ENCODE measurements at places on chromosomes 7 and 10.

GRCh38 chr10:69483963-69484362, 32.7 kb downstream of the TSPAN15 start:
- DNase-seq, result no peak

DNA sequence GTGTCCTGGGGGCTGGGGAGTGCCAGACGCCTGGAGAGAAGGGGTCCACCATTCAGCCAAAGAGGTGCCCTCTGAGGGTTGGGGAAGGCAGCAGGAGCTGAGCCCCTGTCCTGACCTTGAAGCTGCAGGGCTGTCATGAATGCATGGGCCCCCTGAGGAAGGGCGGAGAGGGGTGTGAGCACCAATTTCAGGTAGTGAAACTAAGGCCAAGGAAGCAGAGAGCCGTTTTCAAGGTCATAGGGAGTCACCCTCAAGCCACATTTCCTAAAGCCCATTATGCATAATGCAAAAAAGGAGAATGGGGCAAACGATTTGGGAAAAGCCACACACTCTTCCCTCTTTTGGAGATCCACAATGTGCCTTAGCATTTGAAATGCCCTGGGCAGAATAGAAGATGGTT, 37.2 kb downstream of the FIGNL1 start:
- DNase-seq, result no peak

DNA sequence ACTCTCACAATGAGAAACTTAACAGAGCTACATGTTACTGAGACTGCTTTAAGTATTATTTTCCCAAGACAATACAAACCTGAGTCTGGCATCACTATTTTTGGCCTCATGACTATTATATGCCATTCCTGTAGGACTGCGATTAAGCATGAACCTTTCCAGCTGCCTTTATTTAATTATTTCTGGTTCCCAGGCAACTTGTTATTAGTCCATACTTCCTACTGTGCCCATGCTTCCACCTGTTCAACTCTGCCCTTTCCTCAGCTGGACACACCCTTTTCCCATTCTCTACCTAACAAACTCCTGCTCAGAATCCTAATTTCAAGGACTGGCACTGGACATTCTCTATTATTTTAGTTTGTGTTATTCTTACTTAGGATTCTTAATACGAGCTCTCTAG, 8.1 kb upstream of the CROT start:
- DNase-seq, result no peak

- DNase-seq, result peak; percentile 24
Measured at GRCh38 chr10:73379064-73379748, 20.5 kb upstream of the CFAP70 start.

- DNase-seq, result no peak
Measured at GRCh38 chr7:137258552-137258951, 85.0 kb downstream of the PTN start.

DNA sequence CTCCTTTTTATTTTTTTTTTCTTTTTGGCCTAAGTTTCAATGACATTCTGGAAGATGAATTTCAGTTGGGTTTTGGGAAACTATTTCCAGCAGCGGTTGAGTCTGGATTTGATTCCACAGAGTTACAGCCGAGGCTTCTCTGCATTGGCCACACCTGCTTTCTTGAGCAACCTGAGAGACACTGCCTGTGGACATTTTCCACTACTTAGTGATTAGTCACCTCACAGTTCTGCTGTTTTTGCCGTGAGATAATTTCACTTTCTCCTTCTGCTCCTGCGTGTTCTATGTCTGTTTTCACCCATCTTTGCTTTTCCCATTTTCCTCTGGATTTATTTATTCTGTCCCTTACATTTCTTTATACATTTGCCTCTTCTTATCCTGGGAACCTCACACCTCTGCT, 243.0 kb downstream of the BICC1 start:
- peak; percentile 9 for DNase-seq

GRCh38 chr7:137996386-137996851, 5.5 kb downstream of the CREB3L2 start:
- DNase-seq, result no peak

DNA sequence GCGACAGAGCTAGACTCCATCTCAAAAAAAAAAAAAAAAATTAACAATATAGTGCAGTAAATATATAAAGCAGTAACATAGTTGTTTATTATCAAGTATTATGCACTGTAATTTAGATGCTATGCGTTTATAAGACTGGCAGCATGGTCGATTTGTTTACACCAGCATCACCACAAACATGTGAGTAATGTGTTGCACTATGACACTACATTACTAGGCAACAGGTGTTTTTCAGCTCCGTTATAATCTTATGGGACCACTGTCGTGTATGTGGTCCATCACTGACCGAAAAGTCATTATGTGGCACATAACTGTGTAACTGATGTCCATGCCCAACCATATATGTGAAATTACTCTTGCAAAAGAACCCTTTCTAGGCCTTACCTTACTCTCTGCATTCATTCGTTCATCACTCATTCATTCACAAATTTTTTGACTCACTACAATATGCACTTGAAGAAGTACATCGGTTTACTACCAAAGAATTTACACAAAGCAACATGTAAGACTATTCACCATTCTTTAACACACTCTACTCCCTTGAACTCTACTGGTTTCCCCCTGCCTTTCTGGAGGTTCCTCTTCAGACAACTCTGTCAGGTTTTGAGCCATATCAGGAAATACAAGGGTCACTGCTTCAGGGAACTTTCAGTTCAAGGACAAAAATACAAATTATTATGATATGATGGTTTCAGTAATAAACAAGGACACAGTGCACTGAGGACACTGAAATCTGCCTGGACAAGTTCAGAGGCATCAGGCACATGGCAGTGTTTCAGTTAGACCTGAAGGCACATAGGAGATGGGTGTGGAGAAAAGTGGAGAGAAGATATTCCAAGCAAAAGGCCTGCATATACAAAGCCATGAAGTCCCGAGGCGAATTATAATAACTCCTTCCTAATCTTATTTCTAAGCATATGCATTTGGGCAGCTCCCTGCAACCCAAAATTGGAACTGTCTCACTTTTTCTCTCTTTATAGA, 17.4 kb downstream of the ITGB1 start:
- peak; percentile 17 for DNase-seq

DNA sequence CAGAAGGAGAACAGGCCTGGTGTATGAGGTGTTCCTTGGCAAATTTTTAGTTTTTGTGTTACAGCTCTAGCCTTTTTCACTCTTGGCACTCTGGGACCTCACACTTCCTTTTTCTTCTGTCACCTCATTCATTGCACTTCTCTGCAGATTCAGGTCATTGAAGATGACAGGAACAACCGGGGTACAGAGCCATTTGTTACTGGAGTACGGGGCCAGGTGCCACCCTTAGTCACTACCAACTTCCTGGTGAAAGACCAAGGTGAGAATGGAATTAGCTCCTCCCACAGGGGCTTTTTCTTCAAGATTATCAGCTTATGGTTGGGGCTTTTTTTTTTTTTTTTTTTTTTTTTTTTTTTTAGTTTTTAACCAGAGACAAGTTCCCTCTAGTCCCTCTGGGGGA, 18.5 kb upstream of the CHCHD1 start:
- DNase-seq, result no peak

- no peak for DNase-seq
Measured at GRCh38 chr7:78939669-78940068, 513.8 kb downstream of the MAGI2 start.

DNA sequence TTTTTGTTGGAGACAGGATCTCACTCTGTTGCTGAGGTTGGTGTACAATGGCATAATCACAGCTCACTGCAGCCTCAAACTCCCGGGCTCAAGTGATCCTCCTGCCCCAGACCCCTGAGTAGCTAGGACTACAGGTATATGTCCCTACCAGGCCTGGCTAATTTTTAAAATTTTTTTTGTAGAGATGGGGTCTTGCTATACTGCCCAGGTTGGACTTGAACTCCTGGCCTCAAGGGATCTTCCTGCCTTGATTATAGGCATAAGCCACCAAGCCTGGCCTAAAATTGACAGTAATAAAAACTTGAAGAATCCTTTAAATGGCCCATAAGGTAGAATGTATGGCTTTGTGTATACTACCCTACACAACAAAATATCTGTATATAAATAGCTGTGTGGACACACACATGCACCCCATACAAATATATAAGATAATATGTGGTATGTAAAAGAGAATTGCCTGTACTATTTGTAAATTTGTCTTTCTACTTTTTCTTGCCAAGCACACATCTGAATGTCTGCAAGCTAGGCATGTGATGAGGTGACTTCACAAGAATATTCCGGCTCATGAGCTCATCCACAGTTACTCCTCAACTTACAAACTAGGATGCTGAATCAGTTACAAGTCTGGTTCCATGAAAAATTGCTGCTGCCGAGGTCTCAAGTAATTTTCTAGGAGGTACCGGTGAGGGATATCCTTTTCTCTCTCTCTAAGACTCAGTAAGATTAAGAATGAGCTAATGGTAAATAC, 26.6 kb downstream of the POLR3A start:
- no peak for DNase-seq

DNA sequence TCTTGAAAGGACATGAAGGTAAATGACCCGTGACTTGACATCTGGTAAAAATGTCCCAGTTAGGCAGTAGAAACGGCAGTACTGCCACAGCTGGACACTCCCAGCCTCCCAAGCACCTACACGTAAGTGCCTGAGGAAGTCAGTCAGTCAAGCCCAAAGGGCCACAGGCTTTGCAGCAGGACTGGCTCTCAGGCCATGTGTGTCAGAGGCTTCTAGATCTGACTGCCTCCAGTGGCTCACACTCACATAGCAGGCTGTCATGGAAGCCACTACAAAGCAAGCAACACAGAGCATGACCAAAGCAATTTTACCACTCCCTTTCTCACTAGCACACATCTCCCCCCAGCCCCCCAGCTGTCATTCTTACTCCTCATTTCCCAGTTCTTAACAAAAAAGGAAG, 17.8 kb upstream of the CCNJ start:
- DNase-seq, result peak; percentile 22

GRCh38 chr7:70678621-70679251, 453.2 kb upstream of the GALNT17 start:
- DNase-seq, result no peak

DNA sequence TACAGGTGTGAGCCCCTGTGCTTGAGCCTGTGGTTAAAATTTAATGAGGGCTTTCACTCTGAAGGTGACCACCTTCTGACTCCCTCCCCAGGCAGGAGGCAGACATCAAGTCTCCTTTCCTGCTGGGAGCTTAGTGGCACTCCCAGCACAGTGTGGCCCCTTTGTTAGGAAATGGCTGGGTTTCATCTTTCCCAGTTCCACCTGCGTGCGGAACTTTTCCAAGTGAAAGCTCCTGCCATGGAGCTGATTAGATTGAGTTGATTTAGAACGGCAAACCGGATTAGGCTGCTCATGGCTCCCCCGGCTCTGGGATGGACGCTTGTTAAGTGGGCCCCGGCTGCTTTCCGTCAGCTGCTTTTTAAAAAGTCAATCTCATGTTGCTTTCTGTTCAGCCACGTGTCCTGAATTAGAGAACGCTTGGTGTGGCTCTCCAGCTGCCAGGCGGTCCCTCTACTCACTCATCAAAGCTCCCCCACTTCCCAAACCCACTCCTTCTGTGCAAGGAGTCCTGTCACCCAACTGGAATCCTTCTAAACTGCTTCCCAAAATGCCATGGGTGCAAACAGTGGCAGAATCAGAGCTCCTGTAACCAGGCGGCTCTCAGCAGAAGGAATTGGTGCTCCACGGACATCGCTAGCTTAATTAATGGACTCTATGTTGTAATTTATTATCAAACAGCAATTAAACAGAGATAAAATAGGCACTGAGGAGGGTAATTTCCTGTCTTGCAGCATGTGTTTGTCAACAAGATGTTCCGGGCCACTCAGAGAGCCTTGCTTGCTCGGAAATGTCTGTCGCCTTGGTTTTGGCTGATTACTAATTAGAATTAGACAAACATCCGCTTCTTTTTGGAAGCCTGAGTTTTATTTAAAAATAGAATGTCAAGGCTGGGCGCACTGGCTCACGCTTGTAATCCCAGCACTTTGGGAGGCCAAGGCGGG, 551.2 kb downstream of the GALNT17 start:
- no peak for DNase-seq

GRCh38 chr10:120420421-120420820, 36.6 kb upstream of the PLPP4 start:
- DNase-seq, result no peak

GRCh38 chr7:138979226-138979979, 1.8 kb downstream of the KIAA1549 start:
- DNase-seq, result no peak

- no peak for DNase-seq
Measured at GRCh38 chr7:111734954-111735660, 172.8 kb upstream of the IMMP2L start.

DNA sequence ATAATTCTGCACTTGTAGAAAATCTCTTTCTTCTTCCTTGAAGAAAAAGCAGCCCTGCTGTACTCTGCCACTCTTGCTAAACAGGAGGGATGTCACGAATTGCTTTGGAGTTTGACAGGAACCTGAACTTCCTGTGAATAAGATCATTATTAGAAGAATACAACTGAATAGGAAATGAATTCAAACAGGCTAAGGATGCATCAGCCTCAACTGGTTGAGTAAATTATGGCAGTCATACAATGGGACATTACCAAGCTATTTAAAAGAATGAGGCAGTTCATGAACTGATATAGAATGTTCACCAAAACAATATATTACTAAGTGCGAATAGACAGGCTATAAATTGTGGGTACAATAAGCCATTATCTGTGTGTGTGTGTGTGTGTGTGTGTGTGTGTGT, 97.1 kb upstream of the DOCK1 start:
- no peak for DNase-seq

DNA sequence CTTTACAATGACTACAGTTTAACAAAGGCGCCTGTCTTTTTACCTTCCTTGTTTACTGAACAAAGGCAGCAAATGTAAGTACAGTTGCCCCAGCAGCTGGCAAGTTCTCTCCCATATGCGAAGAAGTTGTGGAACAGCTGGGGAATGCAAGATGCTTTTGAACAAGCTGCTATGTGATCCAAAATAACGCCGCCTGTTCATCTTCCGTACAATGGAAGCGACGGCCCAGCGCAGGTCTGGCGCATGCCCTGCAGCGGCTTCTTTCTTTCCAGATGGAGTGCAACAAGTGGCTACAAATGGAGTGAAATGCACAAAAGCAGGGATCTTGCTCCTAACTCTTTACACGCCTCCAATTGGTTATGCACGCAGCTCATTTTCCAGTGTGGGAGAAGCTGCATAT, 97.0 kb upstream of the SVIL start:
- no peak for DNase-seq

DNA sequence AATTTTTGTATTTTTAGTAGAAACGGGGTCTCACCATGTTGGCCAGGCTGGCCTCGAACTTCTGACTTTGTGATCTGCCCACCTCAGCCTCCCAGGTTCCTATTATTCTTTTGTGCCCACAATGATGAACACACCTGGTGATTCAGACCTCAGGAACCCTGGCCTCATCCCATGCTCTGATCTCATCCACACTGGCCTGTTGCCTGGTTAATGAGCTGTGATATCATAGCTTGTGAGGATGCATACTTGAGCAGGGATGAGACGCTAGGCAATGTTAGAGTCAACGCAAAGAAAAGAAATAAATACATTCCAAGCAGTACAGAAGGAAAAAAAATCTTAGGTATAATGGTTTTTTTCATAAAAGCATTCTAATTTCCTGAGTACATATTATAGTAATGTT, 82.4 kb upstream of the RNF32 start:
- DNase-seq, result no peak

DNA sequence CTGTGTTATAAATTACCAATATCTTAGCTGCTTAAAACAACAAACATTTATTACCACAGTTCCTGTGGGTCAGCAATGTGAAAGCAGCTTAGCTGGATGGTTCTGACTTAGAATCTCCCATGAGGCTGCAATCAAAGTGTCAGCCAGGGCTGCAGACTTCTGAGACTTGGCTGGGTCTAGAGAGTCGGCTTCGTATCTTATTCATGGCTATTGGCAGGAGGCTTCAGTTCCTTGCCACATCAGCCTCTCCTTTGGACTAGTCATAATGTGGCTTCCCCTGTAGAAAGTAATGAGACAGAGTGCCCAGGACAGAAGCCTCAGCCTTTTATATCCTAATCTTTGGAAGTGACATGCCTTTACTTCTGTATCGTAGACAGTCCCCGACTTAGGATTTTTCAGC, 27.3 kb downstream of the RALA start:
- DNase-seq, result no peak

Measured in GM10248 (cell line).